ENCODE measurements at places on chromosomes 2 and 18. TPM values are rescaled to one million over a fixed set of nuclear protein-coding genes. Genes with fewer than 3 reads are reported as not detected.

Gene MATN3
- total RNA-seq, result 0.22 TPM

DNA sequence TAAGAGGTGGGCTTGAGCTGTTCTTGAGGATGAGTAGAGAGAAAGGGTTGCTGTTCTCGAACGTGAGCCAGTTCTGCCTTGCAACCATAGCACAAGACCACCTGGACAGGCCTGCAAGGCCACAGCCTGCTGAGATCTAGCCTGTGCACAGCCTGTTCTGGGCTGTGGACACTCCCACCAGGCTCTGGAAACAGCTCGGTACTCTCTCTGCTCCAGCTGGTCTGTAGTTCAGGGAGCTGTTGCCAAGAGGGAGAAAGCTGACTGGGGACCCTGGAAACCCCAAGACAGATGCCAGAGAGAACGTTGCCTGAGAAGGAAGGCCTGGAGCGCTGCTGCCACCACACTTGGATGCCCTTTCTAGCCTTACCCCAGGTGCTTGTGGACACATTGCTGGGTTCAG lies 69.8 kb downstream of the CTIF start:
- peaks cover 81% of the 10 kb centered on the region for H3K4me1 ChIP-seq
- H3K27me3 ChIP-seq, result no peaks in the 10 kb centered on the region
- H3K36me3 ChIP-seq, result no peaks in the 10 kb centered on the region
- no peak overlapping the region for H3K27ac ChIP-seq
- no peak overlapping the region for H3K4me3 ChIP-seq

DNA sequence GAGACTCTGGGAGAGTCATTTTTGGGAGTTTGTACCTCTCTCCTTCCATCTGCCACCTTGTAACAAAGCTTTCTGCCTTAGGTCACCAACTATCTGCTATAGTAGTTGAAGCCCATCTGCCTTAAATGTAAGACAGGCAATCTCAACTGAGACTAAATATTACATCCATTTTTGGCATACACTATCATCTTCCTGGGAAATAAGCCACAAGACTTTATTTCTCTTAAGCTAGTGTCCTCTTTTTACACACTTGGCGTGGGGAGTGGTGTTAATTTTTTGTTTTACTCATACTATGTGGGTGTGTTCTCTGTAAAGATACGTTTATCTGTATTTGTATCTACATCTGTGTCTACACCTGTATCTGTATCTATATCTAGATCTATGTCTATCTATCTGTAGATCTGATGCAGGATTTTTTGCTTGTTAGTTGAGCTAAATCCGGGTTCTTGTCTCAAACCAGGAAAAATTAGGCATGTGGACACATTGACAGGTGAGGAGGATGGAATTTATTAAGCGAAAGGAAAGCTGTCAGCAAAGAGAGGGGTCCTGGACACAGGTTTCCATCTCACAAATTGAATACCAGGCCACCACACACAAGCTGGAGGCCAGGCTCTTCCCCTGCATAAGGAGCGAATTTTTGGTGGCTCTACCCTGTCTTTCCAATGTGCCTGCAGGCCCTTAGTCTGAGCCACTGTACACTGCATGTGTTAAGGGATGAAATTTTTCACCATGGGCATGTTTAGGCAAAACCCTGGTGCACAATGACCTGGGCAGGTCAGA lies 64.8 kb upstream of the RND3 start:
- no peaks in the 10 kb centered on the region for H3K4me1 ChIP-seq
- no peak overlapping the region for H3K4me3 ChIP-seq
- H3K27ac ChIP-seq, result no peak overlapping the region
- H3K36me3 ChIP-seq, result no peaks in the 10 kb centered on the region

- no peaks in the 10 kb centered on the region for H3K27me3 ChIP-seq
- no peak overlapping the region for H3K27ac ChIP-seq
- H3K4me1 ChIP-seq, result peaks cover 12% of the 10 kb centered on the region
- H3K36me3 ChIP-seq, result no peaks in the 10 kb centered on the region
- H3K4me3 ChIP-seq, result no peak overlapping the region
- no peak for DNase-seq
Observed at GRCh38 chr18:3525870-3526420, 76.0 kb downstream of the TGIF1 start.

Gene FAM110C
- total RNA-seq, result 3.3 TPM

Gene SRD5A2
- total RNA-seq, result not detected

GRCh38 chr18:23498877-23499276 lies 4.4 kb upstream of the RMC1 start:
- H3K27ac ChIP-seq, result no peak overlapping the region
- no peaks in the 10 kb centered on the region for H3K36me3 ChIP-seq
- no peaks in the 10 kb centered on the region for H3K27me3 ChIP-seq
- peaks cover 18% of the 10 kb centered on the region for H3K4me1 ChIP-seq

GRCh38 chr18:35458677-35459441 lies 38.9 kb downstream of the INO80C start:
- peak; percentile 69 for DNase-seq
- H3K36me3 ChIP-seq, result no peaks in the 10 kb centered on the region
- peaks cover 64% of the 10 kb centered on the region for H3K4me1 ChIP-seq
- H3K27ac ChIP-seq, result peak overlapping the region; percentile 82
- no peaks in the 10 kb centered on the region for H3K27me3 ChIP-seq

DNA sequence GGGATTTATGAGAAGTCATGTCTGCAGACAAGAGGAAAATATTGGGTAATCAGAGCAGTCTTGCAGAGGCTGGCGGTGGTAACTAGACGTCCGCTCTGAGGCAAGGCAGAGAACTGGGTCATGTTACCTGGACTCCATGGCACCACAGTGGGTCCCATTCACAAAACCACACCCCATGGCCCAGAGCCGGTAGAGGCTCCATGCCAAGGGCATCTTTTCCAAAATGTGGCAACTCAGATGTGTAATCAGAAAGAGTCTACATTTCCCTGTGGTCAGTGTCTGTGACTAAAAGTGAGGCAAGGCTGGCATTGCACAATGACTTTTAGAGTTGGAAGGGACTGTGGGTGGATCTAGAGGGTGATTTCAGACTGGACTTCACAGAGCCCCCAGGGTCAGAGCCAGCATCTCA lies 113.1 kb downstream of the MREG start:
- no peak overlapping the region for H3K4me3 ChIP-seq
- H3K27ac ChIP-seq, result no peak overlapping the region
- H3K36me3 ChIP-seq, result no peaks in the 10 kb centered on the region
- no peaks in the 10 kb centered on the region for H3K4me1 ChIP-seq
- no peaks in the 10 kb centered on the region for H3K27me3 ChIP-seq
- DNase-seq, result no peak

DNA sequence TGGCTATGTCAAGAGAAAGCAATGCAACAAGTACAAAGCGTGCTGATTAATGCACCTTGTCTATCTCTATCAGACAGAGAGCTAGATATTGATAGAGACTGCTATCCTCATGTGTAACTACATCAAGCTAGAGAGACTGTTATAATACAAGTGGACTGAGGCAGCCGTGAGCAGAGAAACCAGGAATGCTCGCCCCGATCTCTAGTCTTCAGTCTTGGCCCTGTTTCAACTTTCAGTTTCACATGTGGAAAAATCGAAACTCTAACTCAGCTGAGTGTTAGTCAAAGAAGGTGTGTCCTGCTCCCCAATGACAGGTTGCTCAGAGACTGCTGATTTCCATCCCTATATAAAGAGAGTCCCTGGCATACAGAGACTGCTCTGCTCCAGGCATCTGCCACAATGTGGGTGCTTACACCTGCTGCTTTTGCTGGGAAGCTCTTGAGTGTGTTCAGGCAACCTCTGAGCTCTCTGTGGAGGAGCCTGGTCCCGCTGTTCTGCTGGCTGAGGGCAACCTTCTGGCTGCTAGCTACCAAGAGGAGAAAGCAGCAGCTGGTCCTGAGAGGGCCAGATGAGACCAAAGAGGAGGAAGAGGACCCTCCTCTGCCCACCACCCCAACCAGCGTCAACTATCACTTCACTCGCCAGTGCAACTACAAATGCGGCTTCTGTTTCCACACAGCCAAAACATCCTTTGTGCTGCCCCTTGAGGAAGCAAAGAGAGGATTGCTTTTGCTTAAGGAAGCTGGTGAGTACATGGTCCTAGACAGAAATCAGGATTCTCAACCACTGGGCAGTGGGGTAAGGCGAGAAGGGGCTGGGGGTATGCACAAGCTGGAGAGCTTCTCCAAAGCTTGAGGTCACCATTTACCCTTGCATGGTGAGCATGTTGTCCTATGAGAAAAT lies at the start of gene RSAD2:
TSS of gene RSAD2 (plus strand) at position 376 of the 903 bp plus-strand sequence. CDS start at position 400, 24 bp downstream.
- H3K27me3 ChIP-seq, result no peaks in the 10 kb centered on the region
- DNase-seq, result no peak
- peak within 1 kb of the TSS; percentile 67 for H3K4me3 ChIP-seq
- H3K27ac ChIP-seq, result peak within 1 kb of the TSS; percentile 81
- H3K4me1 ChIP-seq, result peaks cover 39% of the 10 kb centered on the region
- no peaks in the 10 kb centered on the region for H3K36me3 ChIP-seq

DNA sequence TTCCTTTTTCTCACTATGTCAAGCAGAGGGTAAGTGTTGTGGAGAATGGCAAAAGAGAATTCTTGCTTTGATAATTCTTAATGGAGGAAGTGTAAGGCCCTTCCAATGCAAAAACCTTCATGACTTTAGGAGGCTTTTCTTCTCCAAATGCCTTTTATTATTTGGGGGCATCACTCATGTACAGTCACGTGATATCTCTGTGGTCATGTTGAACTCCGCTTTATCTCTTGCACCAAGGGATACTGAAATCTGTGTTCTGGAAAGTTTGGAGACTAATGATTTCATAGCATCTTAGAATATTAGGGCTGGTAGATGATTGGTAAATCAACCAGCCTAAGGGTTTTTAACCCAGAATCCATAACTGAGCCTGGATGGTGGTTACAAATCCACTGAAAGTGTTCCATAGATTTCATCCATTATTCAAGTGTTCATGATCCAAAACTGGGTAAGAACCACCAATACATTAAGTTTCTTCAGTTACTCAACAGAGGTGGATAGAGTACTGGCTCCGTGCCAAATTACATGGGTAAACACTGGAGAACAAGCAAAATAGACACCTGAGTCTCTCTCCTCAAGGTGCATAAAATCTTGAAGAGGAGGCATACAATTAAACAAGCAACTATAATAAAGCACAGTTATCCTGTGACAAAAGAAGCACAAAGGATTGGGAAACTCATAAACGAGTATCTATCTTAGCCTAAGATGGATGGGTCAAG lies 169.6 kb upstream of the EPHA4 start:
- H3K27ac ChIP-seq, result no peak overlapping the region
- no peak for DNase-seq
- H3K4me1 ChIP-seq, result no peaks in the 10 kb centered on the region
- H3K4me3 ChIP-seq, result no peak overlapping the region
- H3K36me3 ChIP-seq, result no peaks in the 10 kb centered on the region

- no peak for DNase-seq
- H3K4me1 ChIP-seq, result no peaks in the 10 kb centered on the region
- no peaks in the 10 kb centered on the region for H3K36me3 ChIP-seq
- no peak overlapping the region for H3K27ac ChIP-seq
- no peak overlapping the region for H3K4me3 ChIP-seq
- no peaks in the 10 kb centered on the region for H3K27me3 ChIP-seq
Observed at GRCh38 chr2:124318913-124319312, 293.8 kb downstream of the CNTNAP5 start.

- H3K4me1 ChIP-seq, result peaks cover 42% of the 10 kb centered on the region
- no peaks in the 10 kb centered on the region for H3K27me3 ChIP-seq
- no peaks in the 10 kb centered on the region for H3K36me3 ChIP-seq
- no peak for DNase-seq
- H3K4me3 ChIP-seq, result no peak overlapping the region
Observed at GRCh38 chr2:45919711-45920111, 268.2 kb downstream of the PRKCE start.

DNA sequence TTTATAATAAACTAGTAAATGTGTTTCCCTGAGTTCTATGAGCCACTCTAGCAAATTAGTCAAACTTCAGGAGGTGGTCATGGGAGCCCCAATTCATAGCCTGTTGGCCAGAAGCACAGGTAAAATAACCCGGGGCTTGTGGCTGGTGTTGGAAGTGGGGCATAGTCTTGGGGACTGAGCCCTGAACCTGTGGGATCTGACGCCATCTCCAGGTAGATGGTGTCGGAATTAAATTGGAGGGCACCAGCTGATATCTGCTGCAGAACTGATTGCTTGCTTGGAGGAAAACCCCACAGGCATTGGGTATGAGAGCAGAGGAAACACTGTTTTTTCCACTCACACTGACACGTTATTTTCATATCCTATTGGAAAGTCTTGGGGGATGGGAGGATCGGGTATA lies 14.1 kb downstream of the NMS start:
- H3K4me1 ChIP-seq, result no peaks in the 10 kb centered on the region
- no peak overlapping the region for H3K27ac ChIP-seq
- no peak overlapping the region for H3K4me3 ChIP-seq
- DNase-seq, result no peak

GRCh38 chr18:5095239-5095638 lies 101.8 kb downstream of the AKAIN1 start:
- no peak for DNase-seq
- no peaks in the 10 kb centered on the region for H3K36me3 ChIP-seq
- no peaks in the 10 kb centered on the region for H3K27me3 ChIP-seq
- H3K4me3 ChIP-seq, result no peak overlapping the region
- H3K4me1 ChIP-seq, result no peaks in the 10 kb centered on the region
